CD4-positive, alpha-beta T cell treated with Interleukin-6 for 4 hours (primary cell): ENCODE measurements at places on chromosomes 6 and 20.

DNA sequence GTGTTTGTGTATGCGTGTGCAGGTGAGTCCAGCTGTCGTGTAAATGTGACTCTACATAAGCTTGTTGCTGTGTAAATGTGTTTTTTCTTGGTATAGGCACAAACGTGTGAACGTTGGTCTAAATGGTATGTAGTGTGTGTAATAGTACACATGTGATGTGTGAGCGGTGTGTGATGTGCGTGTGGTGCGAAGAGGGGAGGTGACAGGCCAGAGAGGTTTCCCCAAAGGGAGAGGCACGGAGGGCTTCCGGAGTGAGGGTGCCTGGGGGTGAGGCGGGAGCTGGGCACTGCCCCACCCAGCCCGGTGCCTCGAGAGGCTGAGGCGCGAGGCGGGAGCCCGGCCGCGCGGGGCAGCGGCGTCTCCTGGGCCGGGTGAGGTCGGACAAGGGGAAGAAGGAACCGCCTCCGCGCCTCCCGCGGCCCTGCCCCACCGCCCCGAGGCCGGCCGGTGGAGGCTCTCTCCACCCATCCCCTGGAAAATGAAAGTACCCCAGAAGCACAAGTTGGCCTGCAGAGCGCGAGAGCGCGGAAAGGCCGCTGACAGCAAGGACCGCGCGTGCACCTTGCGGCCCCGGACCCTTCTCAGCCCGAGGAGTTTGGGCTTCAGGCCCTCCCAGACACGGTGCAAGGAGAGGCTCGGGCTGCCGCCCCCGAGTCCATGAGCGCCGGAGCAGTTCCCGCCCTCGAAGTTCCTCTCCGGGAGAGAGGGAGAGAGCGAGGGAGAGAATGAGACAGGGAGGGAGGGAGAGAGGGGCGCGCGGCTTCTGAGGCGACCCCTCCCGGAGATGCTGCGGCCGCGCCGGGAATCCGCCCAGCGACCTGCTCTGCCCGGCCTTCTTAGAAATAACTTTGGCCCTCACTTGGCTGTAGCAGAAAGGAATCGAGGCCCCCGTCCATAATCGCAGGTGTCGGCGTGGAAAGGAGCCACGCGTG is 43.2 kb upstream of the OSTM1 start:
- peak; percentile 22 for DNase-seq

GRCh38 chr20:50521221-50522052 is 11.3 kb downstream of the PTPN1 start:
- DNase-seq: no peak

DNA sequence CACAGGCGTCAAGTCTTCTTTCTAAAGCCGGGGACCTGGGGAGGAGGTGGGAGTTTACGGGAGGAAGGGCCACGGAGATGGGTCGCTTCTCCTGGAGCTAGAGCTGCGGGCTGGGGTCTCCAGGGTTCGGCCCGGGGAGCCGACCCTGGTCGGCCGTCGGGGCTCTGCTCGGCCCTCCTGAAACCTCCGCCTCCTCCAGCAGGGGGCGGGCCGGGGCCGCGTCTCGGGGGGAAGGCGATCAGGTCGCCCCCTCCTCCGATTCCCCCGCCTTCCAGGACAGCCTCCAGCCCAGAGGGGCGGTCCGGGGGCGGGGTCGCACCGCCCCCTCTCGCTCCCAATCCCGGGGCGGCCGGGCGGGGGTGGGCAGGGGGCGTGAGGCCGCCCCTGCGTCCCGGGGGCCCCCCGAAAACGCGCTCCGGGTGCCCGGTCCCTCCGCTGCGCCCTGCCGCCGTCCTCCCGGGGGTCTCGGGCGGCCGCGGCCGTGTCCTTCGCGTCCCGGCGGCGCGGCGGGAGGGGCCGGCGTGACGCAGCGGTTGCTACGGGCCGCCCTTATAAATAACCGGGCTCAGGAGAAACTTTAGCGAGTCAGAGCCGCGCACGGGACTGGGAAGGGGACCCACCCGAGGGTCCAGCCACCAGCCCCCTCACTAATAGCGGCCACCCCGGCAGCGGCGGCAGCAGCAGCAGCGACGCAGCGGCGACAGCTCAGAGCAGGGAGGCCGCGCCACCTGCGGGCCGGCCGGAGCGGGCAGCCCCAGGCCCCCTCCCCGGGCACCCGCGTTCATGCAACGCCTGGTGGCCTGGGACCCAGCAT is at the start of gene CEBPB:
CEBPB (plus strand) TSS at position 580 of the 814 bp plus-strand sequence; CDS start at position 784, 204 bp downstream.
- peak; percentile 90 for DNase-seq

DNA sequence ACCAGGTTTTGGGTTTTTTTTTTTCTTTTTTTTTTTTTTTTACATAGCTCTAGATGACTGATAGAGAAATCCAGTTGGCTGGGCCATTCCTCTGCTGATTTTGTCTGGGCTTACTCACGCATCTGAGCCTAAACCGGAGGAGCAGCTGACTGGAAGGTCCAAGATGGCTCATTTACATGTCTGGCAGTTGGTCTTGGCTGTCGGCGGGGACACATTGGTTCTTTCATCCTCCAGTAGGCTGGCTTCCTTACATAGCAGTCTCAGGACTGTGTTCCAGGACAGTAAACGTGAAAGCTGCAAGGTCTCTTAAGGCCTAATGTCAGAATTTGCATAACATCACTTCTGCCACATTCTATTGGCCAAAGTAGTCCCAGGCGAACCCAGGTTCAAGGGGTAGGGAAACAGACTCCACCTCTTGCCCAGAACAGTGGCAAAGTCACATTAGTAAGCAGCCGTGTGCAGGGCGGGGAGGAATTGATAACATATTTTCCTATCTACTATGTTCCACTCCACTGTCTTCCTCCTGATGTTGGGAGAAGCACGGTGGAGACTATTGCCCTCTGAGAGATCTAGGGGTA is 87.0 kb downstream of the CDH22 start:
- no peak for DNase-seq

- DNase-seq: no peak
These were observed 30.5 kb downstream of the RPRD1B start for GRCh38 chr20:38063911-38064530.

DNA sequence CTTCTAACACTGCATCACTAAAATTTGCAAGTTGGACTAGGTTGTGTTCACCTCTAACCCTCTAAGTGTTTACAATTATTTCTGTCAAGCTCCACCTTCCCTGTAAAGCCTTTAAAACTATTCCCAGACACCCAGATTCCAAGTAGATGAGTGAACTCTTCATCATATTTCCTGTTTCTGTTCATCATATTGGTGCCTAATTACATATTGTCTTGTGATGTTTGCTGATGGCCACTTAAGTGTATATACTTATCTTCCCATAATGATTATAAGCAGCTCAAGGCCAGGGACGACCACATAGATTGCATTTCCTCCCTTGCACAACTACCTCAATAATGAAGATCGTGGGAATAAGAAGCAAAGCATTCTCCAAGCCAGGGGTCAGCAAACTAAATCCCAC is 16.8 kb downstream of the TNFRSF21 start:
- no peak for DNase-seq

DNA sequence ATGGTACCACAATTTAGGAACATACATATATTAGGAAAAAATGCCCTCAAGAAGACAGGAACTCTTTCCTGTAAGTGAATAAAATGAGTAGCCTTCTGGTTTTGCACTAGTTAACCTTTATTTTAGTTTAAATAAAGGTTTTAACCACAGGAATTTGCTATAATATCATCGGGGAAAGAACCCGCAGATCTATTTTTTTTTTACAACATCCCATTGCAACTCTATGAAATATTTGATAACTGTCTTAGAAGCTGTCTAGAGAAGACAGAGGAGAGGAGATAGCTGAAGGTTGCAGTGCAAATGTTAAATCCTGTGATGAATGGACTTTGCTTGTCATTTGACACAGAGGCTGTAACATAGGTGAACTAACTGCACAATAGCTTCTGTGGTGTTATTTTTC is 69.5 kb downstream of the TINAG start:
- no peak for DNase-seq

DNA sequence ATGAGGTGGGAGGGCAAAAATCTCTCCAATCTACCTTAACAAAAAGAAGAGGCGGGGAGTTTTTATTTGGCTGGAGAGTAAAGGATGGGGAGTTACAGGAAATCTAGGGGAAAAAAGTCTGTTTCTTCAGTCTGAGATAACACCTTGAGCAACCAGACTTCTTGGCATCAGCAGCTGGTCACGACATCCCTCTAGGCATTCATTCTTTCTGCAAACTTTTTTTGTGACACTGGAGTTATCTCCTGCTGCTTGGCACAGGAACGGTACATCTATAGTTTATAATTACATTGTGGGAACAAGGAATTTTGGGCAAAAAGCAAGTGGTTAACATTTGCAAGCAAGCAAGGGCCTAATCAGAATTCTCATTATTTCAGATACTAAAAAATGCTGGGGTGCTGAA is 50.6 kb upstream of the IFNGR1 start:
- DNase-seq: no peak

DNA sequence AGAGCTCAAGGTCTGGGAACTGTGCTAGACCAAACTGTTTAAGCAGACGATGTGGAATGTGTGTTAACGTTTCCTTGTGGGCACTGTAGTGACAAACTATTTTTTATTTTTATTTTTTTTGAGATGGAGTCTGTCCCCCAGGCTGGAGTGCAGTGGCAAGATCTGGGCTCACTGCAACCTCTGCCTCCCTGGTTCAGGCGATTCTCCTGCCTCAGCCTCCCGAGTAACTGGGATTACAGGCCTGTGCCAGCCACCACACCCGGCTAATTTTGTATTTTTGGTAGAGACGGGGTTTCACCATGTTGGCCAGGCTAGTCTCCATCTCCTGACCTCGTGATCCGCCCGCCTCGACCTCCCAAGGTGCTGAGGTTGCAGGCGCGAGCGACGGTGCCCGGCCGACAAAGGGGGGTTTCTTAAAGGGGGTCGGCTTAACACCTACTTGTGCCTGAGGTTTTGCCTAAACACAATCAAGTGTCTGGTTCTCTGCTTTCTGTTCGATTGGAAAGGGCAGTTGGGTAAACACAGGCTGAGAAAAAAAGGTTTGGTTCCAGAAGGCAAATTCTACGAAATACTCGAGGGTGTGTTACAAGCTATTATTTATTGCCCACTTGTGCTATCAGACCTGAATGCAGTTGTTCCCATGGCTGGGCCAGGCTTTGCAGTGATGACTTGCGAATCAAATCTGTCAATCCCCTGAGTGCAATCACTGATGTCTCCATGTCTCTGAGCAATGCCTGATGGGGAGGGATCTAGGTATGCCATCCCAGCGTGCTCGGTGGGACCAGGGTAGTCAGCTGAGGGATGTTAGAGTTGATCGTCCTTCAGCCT is 1.3 kb downstream of the NOP56 start:
- DNase-seq: no peak

GRCh38 chr6:45195137-45195536 is 133.0 kb upstream of the RUNX2 start:
- DNase-seq: no peak

DNA sequence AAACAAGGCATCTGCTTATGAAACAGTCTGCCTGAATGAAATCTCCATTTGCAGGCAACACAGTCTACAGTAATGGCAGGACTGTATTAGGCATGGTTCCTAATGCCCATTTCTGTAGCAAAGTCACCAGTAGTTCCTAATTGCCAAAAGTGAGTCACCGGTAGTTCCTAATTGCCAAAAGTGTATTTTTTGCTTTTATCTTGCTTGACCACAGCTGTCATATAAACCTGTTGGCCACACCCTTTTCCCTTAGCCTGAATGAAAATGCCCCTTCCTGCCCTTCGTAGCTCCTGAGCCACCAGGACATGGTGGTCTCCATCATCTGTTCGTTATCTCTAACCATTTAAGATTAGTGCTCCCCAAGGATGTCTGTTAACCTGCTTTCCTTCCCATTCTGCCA is 34.5 kb downstream of the MTHFD1L start:
- no peak for DNase-seq
